Brain pericyte (primary cell): ENCODE measurements at places on chromosomes 3 and 15.
A peak's percentile ranks its signal among the peaks of the same experiment; 100 is the strongest.

DNA sequence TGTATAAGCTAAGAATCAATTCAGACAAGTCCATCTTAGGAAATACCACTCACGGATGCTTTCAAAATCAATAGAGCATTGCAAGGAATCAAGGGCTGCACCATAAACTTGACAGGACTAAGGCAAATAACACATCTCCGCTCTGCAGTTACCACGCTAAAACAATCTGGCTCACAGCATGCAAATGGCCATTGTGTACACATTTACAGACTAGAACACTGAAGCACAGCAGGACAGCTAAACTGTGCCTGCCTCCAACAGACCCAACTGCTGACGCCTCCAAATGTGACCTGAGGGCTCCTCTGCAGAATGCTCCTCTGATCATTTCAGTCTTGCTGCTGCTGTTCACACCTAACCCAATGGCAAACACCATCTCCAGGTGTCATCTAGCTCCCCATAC lies 104.3 kb downstream of the MEX3B start:
- peak; percentile 34 for DNase-seq

- DNase-seq = no peak
These were observed 93.9 kb downstream of the EOMES start for GRCh38 chr3:27628026-27628750.

- DNase-seq = no peak
These were observed 305.6 kb upstream of the SEMA6D start for GRCh38 chr15:47411733-47412132.

DNA sequence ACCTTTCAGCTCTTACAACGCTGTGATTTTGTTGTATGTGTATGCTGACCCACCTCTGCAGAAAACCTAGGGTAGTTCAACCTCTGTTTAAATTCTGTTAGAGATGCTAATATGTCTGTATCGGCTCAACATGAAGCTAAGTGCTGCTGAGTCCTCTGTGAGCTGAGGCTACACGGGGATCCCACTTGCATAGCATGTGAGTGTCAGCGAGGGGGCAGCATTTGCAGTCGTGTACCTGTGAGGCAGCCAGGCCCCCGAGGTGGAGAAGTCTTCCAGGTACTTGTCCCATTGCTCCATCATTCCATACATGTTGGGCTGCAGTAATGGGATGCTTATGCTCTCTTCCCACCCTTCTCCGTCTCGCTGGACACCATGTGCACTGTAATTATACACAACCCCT lies 3.7 kb downstream of the MKRN2OS start:
- no peak for DNase-seq

GRCh38 chr15:48494631-48495030 lies 150.9 kb downstream of the FBN1 start:
- DNase-seq = no peak

GRCh38 chr3:40845447-40845846 lies 320.7 kb downstream of the ZNF621 start:
- DNase-seq = no peak

GRCh38 chr15:70186152-70186551 lies 88.4 kb upstream of the TLE3 start:
- no peak for DNase-seq

DNA sequence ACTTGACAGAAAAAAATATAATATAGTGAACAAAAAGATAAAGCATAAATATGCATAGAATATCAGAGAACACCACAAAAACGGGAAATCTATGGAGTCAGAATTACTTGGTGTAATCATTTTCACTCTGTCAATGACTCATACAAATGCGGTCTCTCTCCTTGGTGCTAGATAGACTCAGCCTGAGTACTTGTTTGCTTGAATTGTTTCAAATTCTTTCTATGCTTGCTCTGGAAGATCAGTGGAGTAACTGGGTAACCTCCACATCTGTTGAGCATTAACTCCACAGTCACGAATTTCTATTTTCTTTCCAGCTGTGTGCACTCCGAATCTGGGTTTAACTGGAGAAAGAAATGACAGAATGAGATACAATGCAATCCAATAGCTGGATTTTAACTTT lies 760.4 kb downstream of the ZPLD1 start:
- DNase-seq = peak; percentile 12

DNA sequence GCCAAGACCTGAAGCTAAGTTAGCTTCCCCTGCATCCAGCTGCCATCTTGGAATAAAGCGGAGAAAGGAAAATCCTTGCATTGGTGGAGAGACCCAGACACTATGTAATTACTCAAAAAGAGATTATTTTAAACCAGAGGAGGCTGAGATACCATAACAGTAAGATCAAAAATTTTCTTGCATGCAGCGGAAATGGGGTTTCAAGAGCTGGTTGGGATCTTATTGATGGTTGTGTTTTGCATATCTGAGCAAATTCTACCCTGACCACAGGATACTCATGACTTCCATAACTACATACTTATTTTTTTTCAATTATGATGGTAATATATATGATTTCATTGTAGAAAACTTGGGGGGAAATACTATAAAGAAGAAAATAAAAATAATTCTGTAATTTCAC lies 17.5 kb downstream of the TMEM158 start:
- DNase-seq = no peak

DNA sequence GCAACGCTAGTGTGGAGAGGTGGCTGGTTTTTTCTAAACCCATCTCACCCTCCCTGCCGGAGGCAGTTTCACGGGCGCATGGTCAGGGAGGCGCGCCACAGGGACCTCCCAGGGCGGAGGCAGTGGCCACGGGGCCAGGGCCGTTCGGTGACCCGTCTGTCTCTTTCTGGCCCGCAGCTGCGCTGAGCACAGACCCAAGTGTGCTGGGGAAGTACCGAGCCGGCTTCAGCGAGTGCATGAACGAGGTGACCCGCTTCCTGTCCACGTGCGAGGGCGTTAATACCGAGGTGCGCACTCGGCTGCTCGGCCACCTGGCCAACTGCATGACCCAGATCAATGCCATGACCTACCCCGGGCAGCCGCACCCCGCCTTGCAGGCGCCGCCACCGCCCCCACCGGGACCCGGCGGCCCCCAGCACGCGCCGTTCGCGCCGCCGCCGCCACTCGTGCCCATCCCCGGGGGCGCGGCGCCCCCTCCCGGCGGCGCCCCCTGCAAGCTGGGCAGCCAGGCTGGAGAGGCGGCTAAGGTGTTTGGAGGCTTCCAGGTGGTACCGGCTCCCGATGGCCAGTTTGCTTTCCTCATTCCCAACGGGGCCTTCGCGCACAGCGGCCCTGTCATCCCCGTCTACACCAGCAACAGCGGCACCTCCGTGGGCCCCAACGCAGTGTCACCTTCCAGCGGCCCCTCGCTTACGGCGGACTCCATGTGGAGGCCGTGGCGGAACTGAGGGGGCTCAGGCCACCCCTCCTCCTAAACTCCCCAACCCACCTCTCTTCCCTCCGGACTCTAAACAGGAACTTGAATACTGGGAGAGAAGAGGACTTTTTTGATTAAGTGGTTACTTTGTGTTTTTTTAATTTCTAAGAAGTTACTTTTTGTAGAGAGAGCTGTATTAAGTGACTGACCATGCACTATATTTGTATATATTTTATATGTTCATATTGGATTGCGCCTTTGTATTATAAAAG lies 1.8 kb downstream of the HES1 start:
- no peak for DNase-seq

DNA sequence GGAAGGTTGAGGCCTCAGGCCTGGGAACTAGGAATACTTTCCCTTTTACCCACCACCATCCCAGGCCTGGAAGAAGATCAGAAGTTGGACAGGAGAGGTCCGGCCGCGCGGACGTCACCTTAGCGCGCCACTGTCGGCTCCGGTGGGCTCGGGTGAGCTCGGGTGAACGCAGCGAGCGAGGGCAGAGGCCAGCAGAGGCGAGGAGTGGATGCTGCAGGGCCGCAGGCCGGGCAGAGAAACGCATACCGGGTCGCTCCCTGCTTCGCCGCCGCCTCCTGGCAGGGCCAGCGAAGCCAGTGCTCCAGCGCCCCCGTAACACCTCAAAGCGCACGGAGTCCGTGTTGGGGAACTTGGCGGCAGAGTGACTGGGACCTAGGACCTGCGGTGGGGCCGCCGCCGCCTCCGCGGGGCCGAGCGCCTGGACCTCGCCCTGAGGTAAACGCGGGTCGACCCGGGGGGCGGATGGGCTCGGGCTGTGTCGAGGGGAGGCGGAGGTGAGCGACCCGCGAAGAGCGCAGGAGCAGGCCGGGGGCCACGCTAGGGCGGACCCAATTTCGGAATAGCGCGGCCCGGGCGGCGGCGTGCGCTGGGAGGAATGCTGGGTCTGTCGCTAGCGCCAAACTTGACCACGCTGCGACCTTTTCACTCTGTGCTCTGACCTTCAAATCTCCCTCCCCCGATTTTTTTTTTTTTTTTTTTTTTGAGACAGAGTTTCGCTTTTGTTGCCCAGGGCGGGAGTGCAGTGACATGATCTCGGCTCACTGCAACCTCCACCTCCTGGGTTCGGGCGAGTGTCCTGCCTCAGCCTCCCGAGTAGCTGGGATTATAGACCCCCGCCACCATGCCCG lies 1.6 kb downstream of the CYP11A1 start:
- DNase-seq = no peak

- DNase-seq = no peak
These were observed 10.6 kb upstream of the SFMBT1 start for GRCh38 chr3:53056442-53056841.

- no peak for DNase-seq
These were observed 10.0 kb downstream of the KLHDC8B start for GRCh38 chr3:49181351-49181750.

- peak; percentile 30 for DNase-seq
These were observed 24.8 kb downstream of the SHF start for GRCh38 chr15:45162771-45163507.

DNA sequence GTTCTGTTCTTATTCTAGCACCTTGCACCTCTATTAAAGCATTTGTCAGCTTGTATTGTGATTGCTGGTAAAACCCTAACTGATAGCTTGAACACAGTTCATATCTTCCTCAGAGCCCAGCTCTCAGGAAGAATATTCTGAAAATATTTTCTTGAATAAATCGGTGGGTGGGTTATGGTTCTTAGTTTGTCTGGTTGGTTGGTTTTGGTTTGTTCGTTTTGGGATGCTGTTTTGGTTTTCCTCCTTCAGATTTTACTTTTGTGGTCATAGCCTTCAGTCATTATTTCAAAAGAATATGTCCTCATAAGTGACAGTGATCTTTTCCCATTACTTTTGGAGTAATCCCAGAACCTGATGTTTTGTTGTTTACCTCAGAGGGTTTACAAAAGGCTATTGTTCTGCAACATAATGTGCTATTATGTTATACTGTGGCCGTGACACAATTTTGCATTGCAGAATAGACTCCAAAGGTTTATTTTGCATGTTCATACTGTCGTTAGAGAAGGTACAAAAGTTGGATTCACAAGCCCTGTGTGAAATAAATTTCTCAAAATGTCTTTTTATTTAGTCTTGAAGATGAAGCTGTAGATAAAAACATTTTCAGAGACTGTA lies 2.7 kb upstream of the TMEM87A start:
- no peak for DNase-seq

- DNase-seq = no peak
These were observed 544.2 kb downstream of the FOXP1 start for GRCh38 chr3:71039332-71039731.

DNA sequence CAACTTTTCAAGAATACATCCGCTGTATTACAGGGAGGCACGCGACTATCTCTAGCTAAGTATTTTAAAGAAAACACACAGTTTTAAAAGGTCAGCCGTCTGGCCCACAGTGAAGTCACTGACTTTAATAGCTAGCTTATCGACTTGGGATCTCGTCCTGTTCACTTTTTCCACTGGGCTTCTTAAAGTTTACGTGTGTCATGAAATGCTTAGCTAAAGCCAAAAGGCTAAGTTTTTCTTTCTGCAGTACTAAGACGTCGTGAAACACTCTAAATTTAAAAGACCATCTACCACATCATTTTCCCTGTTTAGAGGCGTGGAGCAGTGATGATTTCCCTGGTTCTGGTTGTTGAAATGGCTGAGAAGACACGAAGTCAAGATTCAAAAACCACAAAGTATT lies 27.1 kb downstream of the LRIG1 start:
- no peak for DNase-seq

DNA sequence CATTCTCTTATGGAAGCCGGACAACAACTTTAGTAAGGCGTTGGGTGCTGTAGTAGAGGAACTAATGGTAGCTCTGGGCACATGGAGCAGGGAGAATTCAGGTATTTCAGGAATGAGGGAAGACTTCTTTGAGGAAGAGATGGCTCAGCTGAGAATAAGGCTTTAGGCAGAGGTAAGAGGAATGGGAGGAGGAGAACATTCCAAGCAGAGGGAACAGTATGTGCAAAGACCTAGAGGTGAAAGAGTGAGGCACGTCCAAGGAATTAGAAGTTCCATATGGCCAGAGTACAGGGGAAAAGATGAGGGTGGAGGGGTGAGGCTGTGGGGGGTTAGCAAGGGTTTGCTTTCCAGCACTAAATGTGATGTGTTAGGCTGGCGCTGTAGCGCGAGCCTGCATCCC lies 1.6 kb upstream of the SV2B start:
- no peak for DNase-seq

DNA sequence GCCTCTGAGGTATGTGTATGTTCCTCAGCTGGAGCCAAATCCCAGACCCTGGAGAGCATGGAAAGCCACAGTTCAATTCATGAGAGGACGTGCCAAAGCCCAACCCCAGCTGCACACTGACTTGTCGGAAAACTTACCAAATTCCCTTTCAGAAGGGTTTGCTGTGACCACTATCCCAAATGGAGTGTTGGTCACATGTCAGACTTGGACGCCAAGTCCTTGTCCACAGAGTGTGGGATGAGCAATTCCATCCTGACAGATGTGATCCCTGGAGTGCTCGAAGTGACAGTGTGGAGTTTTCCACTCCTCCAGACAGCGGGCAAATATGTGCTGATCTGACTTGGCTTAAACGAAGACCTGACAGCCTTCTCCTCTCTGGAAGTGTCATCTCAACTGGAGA lies 71.2 kb downstream of the RORA start:
- no peak for DNase-seq
